ENCODE measurements at places on chromosomes 12 and 14.

DNA sequence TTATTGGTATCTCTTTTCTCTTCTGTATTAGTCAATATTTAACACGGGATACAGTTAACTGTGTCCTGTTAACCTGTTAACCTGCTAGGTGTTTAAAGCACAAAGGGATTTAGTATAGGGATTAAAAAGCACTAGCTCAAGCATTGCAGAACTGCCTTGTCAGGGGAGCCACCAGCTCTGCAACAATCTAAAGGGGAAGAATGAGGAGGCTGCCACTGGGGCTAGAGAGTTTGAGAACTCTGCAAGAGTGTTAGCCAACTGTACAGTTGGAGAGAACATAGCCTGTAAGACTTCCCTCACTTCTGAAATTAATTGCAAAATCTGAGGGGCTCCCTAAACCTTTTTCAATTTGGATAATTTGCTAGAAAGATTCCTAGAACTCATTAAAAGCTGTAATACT is 6.5 kb upstream of the VRK1 start:
- no peak overlapping the region for H3K27ac ChIP-seq
- H3K27me3 ChIP-seq, result no peaks in the 10 kb centered on the region
- H3K36me3 ChIP-seq, result no peaks in the 10 kb centered on the region
- H3K4me1 ChIP-seq, result no peaks in the 10 kb centered on the region
- DNase-seq, result no peak

DNA sequence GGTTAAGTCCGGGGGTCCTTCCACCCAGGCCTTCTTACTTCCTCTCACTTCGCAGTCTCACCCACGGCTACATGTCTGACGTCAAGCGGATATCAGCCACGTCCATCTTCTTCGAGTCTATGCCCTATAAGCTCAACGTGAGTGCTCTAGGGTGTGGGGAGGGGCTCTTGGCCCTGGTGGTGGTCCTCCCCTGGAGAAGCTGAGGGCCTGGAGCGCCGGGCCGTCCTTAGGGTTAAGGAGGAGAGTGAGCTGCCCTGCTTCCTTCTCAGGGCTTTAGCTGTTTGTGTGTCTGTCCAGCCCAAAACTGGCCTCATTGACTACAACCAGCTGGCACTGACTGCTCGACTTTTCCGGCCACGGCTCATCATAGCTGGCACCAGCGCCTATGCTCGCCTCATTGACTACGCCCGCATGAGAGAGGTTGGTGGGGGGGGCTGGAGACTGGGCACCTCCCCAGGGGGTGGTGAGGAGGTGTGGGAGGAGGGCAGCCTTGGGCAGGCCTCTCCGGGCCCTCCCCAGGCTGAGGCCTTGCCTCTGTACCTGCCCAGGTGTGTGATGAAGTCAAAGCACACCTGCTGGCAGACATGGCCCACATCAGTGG is 2.7 kb downstream of the SHMT2 start:
- H3K4me1 ChIP-seq, result peaks cover 35% of the 10 kb centered on the region
- no peaks in the 10 kb centered on the region for H3K27me3 ChIP-seq
- no peak overlapping the region for H3K4me3 ChIP-seq

DNA sequence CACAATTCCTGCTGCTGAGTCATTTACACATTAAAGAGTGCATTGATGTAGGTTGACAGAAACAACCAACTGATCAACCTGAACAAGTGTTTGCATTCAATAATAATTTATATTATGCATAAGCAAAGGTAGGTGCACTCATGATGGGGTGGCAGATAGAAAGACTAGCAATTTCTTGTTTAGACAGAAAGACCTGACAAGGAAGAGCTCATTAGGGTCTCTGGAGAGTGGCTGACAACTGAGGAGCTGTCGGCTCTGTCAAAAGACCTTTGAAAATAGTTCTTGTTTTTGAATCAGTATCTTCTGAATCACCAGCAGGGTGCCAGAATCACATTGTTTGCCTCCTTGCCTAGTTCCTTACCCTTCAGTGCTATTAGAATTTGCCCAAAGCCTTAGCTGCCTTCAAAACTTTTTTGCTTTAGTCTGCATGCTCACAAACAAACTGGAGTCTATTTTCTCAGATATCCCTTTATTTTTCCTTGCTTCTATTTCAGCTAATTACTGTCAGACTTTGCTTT is 234.7 kb downstream of the BTG1 start:
- H3K4me1 ChIP-seq, result no peaks in the 10 kb centered on the region
- H3K36me3 ChIP-seq, result no peaks in the 10 kb centered on the region

DNA sequence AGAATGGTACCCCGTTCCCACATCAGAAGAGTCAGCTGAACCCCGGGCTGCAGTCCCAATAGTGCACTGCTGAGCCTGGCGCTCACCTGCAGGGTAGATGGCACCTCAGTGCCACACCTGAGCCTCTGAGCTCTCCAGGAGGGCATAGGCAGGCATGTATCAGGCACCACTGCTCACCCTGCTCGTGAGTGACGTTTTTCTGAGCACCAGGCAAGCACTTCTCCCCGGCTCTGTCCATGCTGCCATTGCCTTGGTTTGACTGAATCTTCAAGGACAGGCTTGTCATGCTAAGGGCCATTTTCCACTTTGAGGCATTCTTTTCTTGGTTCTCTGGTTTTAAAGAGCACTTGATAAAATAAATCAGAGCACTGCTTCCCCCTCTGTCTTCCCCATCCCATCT is 161.6 kb upstream of the PRMT8 start:
- H3K4me1 ChIP-seq, result no peaks in the 10 kb centered on the region
- no peak overlapping the region for H3K4me3 ChIP-seq
- H3K27ac ChIP-seq, result no peak overlapping the region
- H3K27me3 ChIP-seq, result no peaks in the 10 kb centered on the region
- no peaks in the 10 kb centered on the region for H3K36me3 ChIP-seq
- DNase-seq, result no peak

GRCh38 chr12:105658389-105658788 is 327.9 kb downstream of the C12orf75 start:
- no peak overlapping the region for H3K4me3 ChIP-seq
- H3K27ac ChIP-seq, result no peak overlapping the region
- no peaks in the 10 kb centered on the region for H3K27me3 ChIP-seq
- no peaks in the 10 kb centered on the region for H3K36me3 ChIP-seq
- no peaks in the 10 kb centered on the region for H3K4me1 ChIP-seq
- DNase-seq, result no peak

DNA sequence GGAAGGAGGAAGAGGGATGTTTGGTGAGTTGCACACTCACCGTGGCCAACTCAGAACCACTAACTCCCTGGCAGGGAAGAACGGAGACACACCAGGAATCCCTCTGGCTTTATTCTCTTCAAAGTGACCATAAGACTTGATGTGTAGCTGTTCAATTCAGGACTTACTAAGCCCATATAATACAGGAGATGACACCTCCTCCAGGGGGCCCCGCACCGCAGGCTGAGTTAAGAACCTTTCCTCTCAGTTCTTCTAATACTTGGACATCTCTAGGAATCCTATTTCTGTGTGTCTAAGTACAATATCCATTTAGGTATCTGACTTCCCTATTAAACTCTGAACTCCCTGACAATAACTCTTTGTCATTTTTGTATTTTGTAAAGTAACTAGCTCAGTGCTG is 49.5 kb downstream of the DCAF4 start:
- H3K4me1 ChIP-seq, result no peaks in the 10 kb centered on the region
- peaks cover 70% of the 10 kb centered on the region for H3K36me3 ChIP-seq
- H3K27ac ChIP-seq, result no peak overlapping the region
- DNase-seq, result no peak
- H3K4me3 ChIP-seq, result no peak overlapping the region

GRCh38 chr12:12600659-12601058 is 11.0 kb upstream of the CREBL2 start:
- no peak overlapping the region for H3K4me3 ChIP-seq
- no peaks in the 10 kb centered on the region for H3K27me3 ChIP-seq
- no peaks in the 10 kb centered on the region for H3K4me1 ChIP-seq
- H3K27ac ChIP-seq, result no peak overlapping the region

GRCh38 chr14:81471062-81471461 is 62.6 kb downstream of the SEL1L start:
- no peak for DNase-seq
- peaks cover 6% of the 10 kb centered on the region for H3K36me3 ChIP-seq
- H3K4me3 ChIP-seq, result no peak overlapping the region

DNA sequence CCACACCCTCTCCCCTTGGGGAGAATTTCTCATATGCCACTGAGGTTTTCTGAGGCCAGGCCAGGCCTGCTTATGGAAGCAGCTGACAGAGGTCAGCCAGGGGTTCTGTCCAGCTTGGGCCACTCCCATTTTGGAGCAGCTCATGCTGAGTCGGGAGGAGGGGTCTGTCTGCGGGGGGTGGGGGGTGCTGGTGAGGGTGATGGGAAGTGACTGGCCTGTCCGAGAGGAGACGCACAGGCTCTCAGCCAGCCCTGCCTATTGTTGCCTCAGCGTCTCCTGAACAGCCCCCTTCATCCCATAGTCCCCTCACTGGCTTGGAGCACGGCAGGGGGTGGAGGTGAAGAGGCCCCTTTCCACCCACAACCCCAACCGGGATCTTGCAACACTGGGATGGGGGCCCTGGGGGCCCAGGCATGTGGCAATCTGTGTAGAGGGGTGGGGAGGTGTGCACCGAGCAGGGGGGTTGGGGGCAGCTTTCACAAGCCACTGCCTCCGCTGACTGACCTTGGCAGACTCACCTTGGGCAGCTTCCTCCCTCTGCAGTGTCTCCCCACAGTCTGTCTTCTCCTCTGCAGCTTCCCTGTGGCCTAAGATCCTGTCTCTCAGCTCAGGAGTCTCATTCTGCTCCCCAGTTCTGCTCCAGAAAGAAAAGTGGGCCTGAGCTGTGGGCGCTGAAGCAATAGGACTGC is 5.5 kb downstream of the CEBPE start:
- no peak for DNase-seq
- peaks cover 14% of the 10 kb centered on the region for H3K4me1 ChIP-seq
- no peak overlapping the region for H3K27ac ChIP-seq
- H3K27me3 ChIP-seq, result no peaks in the 10 kb centered on the region
- H3K36me3 ChIP-seq, result no peaks in the 10 kb centered on the region

DNA sequence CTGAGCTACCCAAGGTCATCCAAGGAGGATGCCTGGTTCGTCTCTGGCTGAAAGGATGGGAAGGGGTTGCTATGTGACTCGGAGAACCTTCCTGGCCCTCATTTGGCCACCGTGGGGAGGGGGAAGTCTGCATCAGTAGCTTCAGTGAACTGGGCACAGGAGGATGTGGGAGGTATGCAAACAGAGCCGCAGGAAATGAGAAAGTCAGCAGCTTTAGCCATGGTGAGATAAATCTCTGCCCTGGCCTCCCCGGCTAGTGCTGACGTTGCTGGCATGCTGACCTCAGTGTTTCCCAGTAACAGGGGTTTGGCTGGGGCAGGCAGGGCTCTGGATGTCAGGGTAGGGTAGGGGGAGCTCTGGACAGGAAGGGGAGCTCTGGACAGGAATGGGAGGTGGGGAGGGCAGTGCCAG is 2.3 kb upstream of the CEBPE start:
- no peaks in the 10 kb centered on the region for H3K36me3 ChIP-seq
- H3K27me3 ChIP-seq, result no peaks in the 10 kb centered on the region
- H3K4me1 ChIP-seq, result peaks cover 44% of the 10 kb centered on the region

DNA sequence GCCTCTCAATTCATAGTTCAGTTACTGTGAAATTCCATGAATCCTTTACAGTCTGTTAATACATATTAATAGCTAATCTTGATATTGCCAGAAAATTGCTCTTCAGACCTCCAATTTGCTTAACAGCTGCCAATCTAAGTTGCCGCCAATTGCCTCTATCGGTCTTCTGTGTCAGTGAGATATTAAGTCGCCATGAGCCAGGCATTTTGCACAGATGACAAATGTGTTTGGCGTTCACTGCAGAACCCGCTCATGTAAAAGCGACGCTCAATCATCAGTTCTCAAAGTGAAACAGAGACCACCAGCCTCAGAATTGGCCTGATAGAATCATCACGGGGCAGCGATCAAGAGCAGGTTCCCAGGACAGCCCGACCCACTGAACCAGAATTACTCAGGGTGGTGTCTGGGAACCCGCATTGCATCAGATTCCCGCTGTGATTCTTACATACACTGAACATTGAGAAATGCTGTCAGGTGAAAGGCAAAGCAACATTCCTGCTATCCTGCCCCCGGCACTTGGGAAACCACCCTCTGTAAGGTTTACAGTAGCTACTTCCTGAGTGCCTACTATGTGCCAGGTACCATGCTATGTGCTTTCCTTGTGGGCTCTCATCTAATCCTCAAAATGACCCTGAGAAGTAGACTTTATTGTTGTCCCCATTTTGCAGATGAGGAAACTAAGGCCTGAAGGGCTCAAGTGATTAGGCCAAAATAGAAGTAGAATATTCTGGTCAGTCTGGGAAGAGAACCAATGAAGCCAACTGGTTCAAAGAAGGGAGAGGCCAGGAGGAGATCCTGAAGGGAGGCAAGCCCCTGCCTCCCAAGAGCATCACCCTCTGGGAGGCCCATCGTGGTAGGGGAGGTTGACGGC is 216.4 kb downstream of the SLC41A2 start:
- no peak overlapping the region for H3K27ac ChIP-seq
- no peak for DNase-seq
- no peaks in the 10 kb centered on the region for H3K36me3 ChIP-seq
- no peak overlapping the region for H3K4me3 ChIP-seq
- no peaks in the 10 kb centered on the region for H3K27me3 ChIP-seq

GRCh38 chr12:66497008-66497897 is 181.6 kb downstream of the GRIP1 start:
- DNase-seq, result no peak
- H3K4me1 ChIP-seq, result no peaks in the 10 kb centered on the region
- no peak overlapping the region for H3K4me3 ChIP-seq
- no peak overlapping the region for H3K27ac ChIP-seq
- H3K27me3 ChIP-seq, result no peaks in the 10 kb centered on the region

GRCh38 chr12:68067762-68068376 is 78.6 kb downstream of the IFNG-AS1 start:
- H3K4me1 ChIP-seq, result no peaks in the 10 kb centered on the region
- no peaks in the 10 kb centered on the region for H3K36me3 ChIP-seq
- no peaks in the 10 kb centered on the region for H3K27me3 ChIP-seq

GRCh38 chr12:76711241-76711640 is 52.7 kb upstream of the ZDHHC17 start:
- H3K4me1 ChIP-seq, result no peaks in the 10 kb centered on the region
- H3K27me3 ChIP-seq, result no peaks in the 10 kb centered on the region
- H3K27ac ChIP-seq, result no peak overlapping the region
- no peaks in the 10 kb centered on the region for H3K36me3 ChIP-seq
- no peak for DNase-seq

- H3K27me3 ChIP-seq, result no peaks in the 10 kb centered on the region
- H3K36me3 ChIP-seq, result no peaks in the 10 kb centered on the region
- peaks cover 3% of the 10 kb centered on the region for H3K4me1 ChIP-seq
- peak; percentile 94 for DNase-seq
- peak within 1 kb of the TSS; percentile 88 for H3K4me3 ChIP-seq
- H3K27ac ChIP-seq, result peak within 1 kb of the TSS; percentile 64
Observed at GRCh38 chr12:101830367-101831325, at the start of gene GNPTAB. Gene GNPTAB (minus strand): TSS chr12:101830959. CDS start chr12:101830675, 284 bp downstream.

DNA sequence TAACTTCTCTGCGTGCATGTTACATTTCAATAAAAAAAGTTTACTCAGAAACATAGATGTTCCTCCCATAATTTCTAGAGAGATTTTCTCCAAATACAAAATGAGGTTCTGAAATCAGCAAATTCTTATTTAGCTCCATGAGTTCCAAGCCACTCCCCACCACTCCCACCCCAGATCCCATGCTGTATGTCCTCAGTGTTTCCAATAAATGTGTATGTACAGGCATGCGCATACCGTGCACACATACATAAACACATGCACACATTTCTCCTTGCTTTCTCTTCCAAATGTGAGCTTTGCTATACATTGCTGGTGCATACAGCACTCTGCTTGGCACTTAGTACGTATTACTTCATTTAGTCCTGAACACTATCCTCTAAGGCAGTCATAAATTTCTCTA is 209.7 kb downstream of the MSRB3 start:
- no peak overlapping the region for H3K27ac ChIP-seq
- H3K27me3 ChIP-seq, result no peaks in the 10 kb centered on the region
- no peaks in the 10 kb centered on the region for H3K4me1 ChIP-seq
- no peaks in the 10 kb centered on the region for H3K36me3 ChIP-seq

GRCh38 chr12:27595231-27595642 is 71.2 kb downstream of the PPFIBP1 start:
- H3K27me3 ChIP-seq, result no peaks in the 10 kb centered on the region
- no peaks in the 10 kb centered on the region for H3K36me3 ChIP-seq
- no peak overlapping the region for H3K27ac ChIP-seq
- H3K4me3 ChIP-seq, result no peak overlapping the region
